ENCODE measurements at places on chromosomes 1 and 21.
A peak's percentile ranks its signal among the peaks of the same experiment; 100 is the strongest.

DNA sequence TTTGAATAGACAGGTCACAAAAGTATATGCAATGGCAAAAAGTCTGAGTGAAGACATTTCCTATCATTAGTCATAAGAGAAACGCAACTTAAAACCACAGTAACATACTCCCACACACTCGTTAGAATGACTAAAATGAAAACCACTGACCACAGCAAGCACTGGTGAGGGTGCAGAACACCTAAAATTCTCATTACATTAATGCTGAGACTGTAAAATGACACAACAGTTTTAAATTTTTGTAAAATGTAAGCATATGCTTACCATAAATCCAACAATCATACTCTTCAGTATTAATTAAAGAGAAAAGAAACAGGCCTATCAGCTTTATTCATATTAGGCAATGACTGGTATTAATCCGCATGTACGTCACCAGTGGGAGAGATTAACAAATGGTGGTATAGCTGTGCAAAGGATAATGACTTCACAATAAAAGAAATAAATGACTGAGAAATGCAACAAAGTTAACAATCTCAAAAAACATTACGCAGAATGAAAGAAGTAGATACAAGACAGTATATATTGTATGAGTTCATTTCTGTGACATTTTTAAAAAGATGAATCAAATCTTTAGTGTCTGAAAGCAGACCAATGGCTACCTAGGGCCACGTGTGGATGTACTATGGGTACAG lies 253.5 kb downstream of the AKT3 start:
- no peak for DNase-seq

GRCh38 chr21:15282665-15283064 lies 217.9 kb upstream of the NRIP1 start:
- no peak for DNase-seq

GRCh38 chr1:41672173-41672572 lies 187.7 kb upstream of the EDN2 start:
- no peak for DNase-seq

- DNase-seq, result no peak
Measured at GRCh38 chr1:59057211-59057694, 239.6 kb upstream of the FGGY start.

DNA sequence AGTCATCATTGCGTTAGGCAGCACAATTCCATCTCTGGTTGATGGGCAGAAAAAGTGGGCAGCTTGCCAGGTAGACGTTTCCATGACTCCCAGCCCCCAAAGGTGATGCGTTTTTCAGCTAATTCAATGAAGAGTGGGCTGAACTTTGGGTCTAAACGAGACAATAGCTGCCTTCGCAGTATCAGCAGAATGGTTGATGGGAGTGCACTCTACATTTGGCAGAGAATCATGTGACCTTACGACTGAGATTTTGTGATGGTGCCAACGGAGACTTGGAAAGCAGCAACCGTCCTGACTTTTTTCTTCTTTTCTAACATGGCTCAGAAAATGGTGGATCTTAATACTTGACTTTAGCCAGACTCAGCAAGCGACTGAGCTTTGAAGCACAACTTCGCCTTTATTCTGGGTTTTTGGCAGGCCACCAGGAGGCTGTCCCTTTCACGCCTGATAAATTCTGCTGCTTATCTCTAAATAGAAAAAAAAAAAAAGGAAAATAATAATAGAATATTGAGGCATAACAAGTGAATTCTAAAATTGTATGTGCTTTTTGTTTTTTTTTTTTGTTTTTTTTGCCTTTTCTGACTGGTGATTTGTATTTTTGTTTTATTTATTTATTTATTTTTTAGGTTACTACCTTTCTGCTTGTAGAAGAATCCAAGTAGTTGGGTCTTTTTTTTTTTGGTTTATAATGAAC lies 804.8 kb downstream of the USP25 start:
- no peak for DNase-seq

GRCh38 chr1:160546942-160547341 lies 23.9 kb upstream of the SLAMF6 start:
- no peak for DNase-seq

DNA sequence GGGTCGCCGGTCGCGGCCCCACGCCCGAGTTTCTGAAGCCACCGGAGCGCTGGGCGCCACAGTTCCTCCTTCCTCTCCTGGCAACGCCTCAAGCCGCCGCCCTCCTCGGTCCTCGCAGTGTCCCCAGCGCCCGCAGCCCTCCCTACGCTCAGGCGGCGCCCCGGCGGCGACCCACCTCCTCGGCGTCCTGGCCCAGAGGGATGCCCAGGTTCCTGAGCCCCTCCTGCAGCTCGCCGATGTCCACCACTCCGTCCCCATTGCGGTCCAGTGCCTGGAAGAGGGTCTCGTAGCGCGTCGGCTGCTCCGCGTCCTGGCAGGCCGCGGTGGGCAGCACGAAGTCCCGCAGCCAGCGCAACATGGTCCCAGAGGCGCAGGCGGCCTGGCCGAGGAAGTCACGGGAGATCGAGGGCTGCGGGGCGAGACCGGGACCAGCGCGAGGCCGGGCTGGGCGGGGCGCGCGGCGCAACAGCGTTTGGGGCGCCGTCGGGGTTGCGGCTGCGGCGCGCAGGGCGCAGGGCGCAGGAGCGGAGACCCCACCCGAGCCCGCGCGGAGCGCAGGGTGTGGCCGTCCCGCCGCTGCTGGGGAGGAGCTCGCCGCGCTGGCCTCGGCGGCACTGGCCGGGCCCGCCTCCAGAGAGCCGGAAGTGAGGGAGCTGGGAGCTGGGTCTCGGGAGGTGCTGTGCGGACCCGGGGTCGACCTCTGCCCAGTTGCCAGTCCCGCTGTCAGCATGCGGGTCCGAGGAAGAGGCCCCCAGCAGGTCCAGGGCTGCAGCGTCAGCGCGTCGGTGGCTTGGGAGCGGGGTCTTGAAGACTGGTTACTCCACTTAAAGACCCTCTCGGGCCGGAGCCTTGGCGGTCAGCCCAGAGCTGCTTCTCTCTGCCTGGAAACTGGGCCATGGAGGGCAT lies at the start of gene SLC25A24:
TSS of gene SLC25A24 (minus strand) at position 563 of the 906 bp plus-strand sequence. CDS start at position 358, 205 bp downstream.
- peak; percentile 31 for DNase-seq

DNA sequence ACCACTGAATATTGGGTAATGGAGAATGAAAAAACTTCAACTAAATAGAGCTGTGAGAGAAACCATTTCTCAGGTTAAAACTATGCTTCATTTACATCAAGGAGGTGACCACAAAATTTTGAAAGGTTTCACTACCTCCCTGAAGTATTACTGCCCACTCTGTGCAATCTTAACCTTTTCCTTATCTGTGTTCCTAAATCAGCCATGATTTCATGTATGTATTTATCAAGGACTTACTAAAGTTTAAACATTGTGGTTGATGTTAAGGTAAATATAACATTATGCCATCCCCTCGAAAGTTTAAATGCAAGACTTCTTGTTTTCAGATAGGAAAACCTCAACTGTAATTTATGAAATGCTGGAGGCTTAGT lies 84.4 kb downstream of the CLEC20A start:
- no peak for DNase-seq

GRCh38 chr1:156750711-156751450 lies 594 bp downstream of the HDGF start:
- DNase-seq, result no peak

- DNase-seq, result no peak
Measured at GRCh38 chr21:39854572-39854971, 12.7 kb upstream of the PCP4 start.

GRCh38 chr21:34693192-34693810 lies 24.5 kb downstream of the CLIC6 start:
- DNase-seq, result peak; percentile 15

- no peak for DNase-seq
Measured at GRCh38 chr1:157916887-157917570, 75.4 kb upstream of the CD5L start.

DNA sequence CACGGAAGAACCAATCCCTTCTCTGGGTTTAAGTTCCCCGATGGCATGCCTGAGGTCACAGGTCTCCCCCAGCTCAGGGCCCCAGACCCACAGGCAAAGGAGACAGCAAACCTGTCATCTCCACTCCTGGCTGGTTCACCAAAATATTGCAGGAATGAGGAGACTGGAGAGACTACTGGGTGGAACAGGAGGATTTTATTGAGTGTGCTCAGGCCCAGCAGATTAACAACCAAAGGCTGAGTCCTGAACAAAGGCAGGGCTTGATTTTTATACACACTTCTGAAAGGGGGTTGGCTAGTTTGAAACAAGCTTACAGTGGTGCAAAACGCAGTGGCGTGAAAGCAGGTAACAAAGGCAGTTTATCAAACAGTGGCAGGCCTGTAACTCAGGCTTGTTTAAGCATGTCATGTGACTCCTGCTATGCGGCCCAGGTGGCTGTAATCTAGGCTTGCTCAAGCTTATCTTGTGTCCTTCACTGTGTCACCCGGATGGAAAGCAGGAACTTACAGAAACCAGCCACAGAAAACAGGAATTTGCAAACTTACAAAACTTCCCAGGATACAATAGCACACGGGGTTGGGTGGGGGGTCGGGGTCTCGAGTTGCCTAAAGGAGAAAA lies 27.4 kb upstream of the KCNJ15 start:
- no peak for DNase-seq

DNA sequence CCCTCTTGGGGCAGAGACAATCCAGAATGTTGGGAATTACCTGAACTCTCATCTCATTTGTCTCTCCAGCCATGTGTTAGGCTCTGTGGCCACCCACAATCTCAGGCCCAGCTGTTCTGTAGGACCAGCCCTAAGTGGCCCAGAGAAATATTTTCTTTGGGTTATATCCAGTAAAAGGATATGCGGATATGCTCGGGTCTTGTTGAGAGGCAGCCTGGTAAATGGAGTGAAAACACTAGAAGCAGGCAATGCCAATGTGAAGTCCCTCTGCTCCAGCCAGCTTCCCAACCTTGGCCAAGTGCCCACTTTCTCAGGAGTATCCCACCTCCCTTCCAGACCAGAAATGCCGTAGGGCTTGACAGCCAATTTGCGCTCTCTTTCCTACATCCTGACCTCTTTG lies 192.2 kb downstream of the ST6GALNAC3 start:
- no peak for DNase-seq

- no peak for DNase-seq
Measured at GRCh38 chr1:34885405-34886247, 26.1 kb upstream of the SMIM12 start.

DNA sequence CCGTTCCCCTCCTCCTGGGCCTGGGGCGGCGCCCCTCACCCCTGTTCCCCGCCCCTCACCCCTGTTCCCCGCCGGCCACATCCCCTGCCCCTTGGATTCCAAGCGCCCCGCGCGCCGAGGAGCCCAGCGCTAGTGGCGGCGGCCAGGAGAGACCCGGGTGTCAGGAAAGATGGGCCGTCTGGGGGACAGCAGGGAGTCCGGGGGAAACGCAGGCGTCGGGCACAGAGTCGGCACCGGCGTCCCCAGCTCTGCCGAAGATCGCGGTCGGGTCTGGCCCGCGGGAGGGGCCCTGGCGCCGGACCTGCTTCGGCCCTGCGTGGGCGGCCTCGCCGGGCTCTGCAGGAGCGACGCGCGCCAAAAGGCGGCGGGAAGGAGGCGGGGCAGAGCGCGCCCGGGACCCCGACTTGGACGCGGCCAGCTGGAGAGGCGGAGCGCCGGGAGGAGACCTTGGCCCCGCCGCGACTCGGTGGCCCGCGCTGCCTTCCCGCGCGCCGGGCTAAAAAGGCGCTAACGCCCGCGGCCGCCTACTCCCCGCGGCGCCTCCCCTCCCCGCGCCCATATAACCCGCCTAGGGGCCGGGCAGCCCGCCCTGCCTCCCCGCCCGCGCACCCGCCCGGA lies at the start of gene TP73:
TSS of gene TP73 (plus strand) at position 587 of the 618 bp plus-strand sequence. CDS start 29,850 bp downstream, outside the sequence.
- DNase-seq, result no peak

- DNase-seq, result no peak
Measured at GRCh38 chr1:245154429-245155271, at the start of gene KIF26B. Gene KIF26B, plus strand, starts transcription at chr1:245154985. Its CDS starts 440 bp downstream, at chr1:245155425.

- DNase-seq, result no peak
Measured at GRCh38 chr1:240234485-240235210, 143.0 kb downstream of the FMN2 start.

DNA sequence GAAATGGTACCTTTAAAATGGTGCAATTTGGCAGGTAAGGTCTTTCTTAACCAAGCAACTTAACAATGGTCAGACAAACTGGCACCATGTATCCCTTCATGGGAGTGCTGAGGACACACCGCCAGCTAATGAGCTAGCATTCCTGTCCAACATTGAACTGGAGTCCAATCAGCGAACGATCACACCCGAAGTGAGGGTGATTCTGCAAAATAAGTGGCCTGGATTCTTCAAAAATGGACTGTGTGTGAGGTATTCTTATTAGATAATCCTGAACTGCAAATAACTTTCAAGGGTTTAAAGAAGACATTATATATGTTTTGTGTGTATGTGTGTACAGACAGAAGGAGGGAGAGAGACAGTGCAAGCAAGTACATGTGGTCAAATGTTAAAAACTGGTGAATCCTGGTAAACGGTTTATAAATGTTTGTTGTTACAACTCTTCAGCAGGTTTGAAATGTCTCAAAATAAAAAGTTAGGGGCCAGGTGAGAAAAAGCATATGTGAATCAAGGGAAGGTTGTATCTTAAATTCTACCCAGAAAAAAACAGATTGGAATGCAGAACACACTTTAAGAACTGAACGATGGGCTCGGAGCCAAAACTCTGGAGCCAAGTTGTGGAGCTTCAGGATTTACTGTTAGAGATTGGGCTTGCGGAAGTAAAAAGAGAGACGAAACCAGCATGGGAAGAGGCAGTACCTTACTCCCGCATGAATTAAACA lies 20.9 kb downstream of the GADD45A start:
- DNase-seq, result no peak

GRCh38 chr1:17347769-17348592 lies 24.0 kb upstream of the PADI6 start:
- DNase-seq, result no peak

DNA sequence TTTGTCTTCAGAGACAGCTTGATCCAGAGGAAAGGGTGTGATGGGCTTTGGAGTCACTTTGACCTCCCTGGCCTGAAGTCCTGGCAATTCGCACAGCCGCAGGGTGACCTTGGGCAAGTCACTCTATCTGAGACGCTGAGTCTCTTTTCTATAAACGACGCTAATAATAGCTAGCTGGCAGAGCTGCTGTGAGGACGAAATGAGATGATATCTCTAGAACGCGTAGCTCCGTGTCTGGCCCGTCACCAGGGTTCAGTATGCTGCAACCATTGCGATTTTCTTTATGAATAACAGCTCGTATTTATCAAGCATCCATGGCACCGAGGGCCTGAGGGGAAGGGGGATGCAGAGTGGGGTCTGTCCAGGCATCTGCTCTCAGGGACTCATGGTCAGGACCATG lies 58.7 kb downstream of the IGSF21 start:
- DNase-seq, result no peak

DNA sequence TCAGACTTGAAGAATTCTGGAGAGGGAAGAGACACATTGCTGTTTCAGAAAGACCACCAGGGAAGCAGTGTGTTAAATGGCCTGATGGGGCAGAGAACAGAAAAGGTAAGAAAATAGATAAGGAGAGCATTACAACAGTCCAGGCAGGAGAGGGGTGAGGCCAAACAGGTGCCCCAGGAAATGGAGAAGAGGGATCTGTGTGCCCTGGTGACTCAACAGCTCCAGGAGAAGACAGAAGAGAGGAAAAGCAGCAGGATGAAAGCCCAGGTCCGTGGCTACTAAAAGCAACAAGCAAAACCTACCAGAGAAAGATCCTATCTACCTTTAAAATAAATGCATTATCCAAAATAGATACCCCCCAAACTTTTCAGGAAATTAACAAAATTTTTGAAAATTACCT lies 9.2 kb downstream of the TP53BP2 start:
- DNase-seq, result no peak
